ENCODE measurements at places on chromosomes 6 and 20.

DNA sequence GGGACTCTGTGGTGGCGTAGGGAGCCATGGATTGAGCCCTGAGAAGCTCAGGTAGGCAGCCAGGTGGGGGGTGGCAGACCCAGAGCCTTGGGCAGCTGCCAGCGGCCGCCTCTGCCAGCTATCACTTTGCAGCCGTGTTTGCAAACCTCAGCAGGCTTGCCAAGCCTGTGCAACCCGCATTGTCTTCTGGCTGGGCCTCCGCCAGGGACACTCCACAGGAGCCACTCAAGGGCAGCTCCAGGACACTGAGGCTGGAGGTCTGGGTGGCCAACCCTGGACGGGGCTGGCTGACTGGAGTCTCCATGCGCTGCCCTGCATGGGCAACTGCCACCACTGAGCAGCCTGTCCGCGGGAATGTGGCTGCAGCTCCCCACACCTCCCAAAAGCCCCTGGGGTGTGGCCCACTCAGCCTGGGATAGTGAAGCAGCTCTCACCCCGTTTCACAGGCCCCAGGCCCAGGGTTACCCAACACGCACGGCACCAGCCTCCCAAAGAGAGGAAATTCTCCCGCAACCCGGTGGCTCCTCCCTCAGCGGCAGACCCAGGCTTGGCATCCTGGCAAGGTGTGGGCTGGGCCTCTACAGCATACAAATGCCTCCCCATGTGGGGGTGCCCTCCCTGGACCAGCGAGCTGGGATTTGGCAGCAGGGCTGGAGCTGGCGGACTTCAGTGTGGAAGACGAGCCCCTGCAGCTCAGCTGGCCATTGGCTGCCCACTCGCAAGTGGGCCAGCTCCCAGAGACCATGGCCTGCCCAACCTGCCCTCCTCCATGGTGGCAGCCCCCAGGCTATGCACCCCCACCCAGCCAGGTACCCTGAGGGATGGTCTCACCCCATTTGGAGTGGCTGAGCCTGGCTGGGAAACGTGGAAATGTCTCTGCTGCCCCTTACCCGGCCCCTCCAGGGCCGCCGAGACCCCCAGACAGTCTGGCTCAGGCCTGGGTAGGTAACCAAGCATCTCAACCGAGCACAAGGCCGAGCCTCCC, 2.9 kb downstream of the CHRNA4 start:
- DNase-seq = no peak

- DNase-seq = no peak
These were observed 7.0 kb downstream of the BIRC7 start for GRCh38 chr20:63242736-63243135.

DNA sequence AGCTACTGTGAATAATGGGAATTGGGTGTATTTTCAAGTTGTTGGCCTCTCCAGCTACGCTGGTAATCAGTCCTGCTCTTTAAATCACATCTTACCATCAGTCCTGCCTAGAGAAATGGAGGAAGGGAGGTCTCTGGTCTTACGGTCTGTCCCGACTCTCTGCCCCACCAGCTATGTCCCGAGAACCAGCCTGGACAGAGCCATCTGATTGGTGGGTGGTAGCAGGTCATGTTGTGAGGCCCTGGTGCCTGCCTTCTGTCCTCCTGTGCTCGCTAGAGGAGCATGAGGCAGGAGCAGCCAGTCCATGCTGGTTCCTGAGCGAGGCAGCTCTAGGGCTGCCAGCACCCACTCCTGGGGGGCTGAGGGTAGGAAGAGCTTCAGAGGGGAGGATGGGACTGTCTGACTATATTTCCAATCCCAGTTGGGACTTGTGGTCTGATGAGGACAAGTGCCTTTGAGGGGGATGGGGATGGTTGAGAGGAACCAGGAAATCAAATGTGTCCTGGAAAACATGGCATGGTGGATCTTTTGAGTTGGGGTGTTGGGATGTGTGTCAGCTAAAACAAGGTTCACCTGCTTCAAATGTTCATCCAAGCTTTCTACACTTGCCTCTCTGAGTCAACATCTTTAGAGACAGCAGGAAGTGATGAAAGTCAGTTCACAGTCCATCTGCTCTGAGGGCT, 33.0 kb downstream of the SYNJ2 start:
- no peak for DNase-seq

DNA sequence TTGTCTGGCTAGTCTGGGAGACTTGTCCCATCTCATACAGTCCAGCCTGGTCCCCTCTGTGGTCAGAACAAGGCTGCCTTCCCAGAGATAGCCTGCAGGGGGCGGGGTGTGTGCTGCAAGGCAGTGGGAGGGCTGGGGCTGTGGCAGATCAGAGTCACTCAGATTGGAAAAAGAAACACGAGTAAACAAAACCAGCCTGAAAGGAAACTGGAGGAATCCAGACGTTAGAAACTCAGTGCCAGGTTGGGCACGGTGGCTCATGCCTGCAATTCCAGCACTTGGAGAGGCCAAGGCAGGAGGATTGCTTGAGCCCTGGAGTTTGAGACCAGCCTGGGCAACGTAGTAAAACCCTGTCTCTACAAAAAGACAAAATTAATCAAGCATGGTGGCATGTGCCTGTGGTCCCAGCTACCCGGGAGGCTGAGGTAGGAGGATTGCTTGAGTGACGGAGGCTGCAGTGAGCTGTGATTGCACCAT, 20.2 kb downstream of the LEMD2 start:
- DNase-seq = peak; percentile 34

DNA sequence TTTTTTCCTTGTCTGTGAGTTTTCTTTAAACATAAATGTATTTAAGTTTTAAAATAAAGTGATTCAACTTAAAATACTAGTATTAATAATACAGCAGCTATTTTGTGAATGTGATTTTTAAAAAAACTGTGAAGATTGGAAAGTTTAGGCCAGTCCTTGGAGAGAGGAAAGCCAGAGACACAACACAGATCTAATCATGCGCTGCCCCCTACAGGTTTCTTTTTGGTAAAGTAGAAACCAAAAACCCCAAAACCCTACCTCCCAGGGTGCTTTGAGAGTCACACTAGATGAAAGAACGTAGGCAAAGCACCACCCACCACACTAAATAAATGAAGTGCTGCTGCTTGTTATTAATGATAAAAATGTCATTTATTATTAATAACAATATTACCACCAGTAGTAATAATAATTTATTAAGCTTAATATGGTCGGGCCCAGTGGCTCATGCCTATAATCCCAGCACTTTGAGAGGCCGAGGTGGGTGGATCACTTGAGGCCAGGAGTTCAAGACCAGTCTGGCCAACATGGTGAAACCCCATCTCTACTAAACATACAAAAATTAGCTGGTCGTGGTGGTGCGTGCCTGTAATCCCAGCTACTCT, 33.7 kb downstream of the SLC9A8 start:
- peak; percentile 14 for DNase-seq

DNA sequence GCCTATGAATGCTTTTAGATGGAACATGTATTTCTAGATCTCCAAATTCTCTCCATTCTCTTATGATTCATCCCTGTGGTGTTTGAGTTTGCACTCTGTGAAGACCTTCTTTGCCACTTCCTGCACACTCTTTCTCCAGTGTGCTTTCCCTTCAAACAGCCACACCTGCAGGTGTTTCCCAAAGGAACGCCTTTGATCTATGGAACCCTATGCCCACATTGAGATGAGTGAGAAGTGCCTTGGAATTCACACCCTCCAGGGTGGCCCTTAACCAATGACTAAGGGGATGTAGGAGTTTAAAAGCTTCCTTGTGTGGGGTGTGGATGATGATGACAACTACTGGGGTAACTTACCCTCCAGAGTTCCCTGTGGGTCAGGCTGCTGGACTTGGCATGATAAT, 570.1 kb downstream of the DHX35 start:
- DNase-seq = no peak

- DNase-seq = no peak
These were observed 35.3 kb downstream of the GRM4 start for GRCh38 chr6:34110610-34111009.

All from activated CD8-positive, alpha-beta memory T cell treated with anti-CD3 and anti-CD28 coated beads for 4 hours (primary cell).